Activated CD4-positive, alpha-beta T cell treated with anti-CD3 and anti-CD28 coated beads, Interleukin-2, amount 50 U/mL, for 16 hours (primary cell): ENCODE measurements at places on chromosomes 5 and 9.

GRCh38 chr5:122639864-122640263, 135.0 kb upstream of the SNX2 start:
- DNase-seq, result no peak

DNA sequence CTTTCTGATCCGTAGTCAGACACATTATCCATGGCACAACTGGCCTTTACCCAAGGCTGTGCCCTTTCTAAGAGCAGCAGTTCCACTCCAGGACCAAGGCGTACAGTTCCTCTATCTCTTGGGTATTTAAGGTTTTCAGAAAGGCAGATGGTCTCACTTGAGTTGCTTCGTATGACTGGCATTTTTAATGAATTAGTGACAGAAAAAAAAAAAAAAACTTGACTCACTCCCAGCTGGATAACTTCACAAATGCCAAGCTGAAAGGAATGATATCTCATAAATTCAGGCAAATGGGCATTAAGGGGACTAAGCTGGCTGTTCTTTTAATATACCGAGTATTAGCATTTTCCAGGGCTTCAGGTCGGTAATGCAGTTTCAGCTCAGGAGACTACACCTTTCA, 60.7 kb downstream of the SLC24A2 start:
- no peak for DNase-seq

DNA sequence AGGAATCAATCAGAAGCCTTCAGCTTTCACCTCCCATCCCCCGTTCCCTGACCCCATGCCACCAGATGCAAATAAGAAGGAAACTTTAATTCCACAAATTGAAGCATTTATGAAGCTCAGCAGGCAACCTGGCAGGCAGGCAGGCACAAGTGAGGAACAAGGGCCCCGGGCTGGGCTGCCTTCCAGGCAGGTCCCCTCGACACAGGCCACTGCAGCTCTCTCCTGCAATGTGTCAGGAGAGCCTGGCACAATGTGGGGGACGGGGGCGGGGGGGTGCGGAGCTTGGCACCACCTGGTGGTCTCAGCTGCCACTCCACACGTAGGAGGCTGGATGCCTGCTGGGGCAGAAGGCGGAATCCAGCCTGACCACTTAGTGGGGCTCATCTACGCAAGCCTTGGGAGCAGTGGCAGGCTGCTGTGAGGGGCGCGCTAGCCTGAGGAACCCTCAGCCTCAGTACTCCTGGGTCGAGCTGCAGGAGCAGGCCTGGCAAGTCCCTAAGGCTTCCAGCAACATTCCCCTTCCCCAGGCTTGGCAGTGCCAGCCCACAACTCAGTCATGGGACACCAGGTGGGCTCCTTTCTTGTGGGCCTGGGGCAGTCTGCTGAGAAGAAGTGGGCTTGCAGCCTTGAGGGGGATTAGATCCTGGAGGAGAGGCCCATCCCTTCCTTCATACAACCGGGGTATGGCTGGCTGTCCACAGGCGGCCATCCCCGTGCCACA, 50.2 kb upstream of the KCNMB1 start:
- no peak for DNase-seq

GRCh38 chr5:31496301-31496700, 35.6 kb downstream of the DROSHA start:
- no peak for DNase-seq

DNA sequence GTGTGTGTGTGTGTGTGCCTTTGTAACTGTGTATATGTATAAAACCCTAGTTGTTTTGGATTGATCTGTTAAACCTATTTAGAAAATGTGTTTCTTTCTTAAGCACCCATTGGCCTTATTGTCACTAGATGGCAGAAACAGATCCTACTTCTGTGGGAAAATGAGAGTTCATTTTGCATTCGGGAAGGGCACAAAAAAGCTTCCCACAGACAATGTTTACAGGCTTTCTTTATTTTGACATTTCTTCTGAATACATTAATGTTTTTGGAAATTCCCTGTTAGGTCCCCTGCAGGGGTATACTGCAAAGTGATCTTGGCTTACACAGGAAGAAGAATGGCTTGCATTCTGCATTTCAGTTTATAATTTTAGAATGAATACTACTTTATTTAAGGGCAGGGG, 481.8 kb upstream of the ARRDC3 start:
- no peak for DNase-seq

GRCh38 chr9:120528829-120529228, 51.1 kb downstream of the CDK5RAP2 start:
- DNase-seq, result no peak

DNA sequence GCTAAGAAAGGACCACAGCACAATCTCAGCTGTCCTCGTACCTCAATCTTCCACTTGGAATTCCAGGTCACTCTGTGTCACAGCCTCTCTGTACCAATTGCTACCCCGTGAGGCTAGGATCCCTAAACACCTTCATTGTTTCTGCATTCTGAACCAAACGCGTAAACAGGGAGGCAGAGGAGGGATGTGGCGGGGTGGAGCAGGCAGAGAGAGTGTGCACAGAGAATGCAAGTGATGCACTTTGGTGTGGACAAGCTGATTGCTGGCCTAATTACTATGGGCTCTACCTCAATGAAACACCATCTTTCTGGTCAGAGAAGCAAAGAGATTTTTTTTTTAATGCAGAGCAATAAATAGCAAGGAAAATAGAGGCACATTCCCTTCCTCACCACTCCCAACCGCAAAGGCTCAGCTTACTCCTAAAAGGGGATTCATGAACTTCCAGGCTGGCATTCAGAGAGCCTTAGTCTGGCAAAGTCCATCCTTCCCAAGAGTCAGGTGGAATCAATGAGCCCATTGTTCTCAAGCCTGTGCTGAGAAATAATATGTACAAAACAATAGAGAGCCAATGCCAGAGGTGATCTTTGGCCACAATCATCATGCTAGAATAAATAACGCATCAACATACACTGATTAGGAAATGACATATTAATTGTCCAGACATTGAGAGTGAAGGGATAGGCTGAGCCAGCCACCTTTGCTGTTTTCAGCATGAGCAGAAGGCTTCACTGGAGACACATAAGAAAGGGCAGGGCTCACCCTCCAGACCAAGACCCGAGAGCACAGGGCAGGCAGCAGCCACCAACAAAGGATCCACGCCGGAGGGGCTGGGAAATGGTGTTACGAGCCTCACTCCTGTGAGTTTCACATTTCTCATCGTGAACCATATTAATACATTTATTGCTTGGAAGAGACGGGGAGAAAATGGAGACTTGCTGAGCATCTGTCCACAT, 278.8 kb downstream of the ENC1 start:
- DNase-seq, result no peak

DNA sequence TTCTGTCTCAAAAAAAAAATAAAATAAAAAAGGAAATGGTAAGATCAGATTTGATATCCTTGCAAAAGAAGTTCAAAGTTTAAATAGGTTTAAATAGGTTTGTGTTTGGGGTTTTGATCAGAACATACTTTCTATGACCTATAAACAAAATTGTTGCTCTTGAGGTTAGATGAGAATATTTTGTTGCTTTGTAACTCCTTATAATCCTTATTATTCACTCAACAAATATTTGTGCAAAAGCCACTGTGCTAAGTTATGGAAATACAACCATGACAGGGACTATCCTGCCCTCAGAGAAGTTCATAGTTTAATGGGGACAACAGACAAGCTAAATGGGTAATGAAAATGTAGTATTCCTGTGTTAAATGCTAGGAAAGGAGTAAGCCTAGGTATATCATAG, 71.5 kb downstream of the INVS start:
- DNase-seq, result no peak

DNA sequence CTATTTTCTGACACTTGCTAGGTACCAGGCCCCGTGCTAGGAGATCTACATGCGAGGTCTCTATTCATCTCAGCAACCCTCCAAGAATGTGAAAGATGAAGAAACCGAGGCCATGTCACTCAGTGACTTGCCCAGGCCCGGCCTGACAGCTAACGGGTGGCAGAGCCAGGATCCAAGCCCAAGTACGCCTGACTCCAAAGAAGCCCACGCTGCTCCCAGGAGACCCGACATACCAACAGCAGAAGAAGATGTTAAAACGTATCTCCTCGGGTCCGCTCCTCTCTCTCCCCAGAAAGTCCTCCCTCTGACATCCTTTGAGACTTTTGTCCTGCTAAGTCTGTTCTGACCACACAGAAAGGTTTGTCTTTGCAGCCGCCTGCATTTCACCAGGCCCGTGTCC, 65.2 kb downstream of the CRB2 start:
- no peak for DNase-seq

- DNase-seq, result no peak
Measured at GRCh38 chr5:118371973-118372831, 616.1 kb downstream of the DTWD2 start.

DNA sequence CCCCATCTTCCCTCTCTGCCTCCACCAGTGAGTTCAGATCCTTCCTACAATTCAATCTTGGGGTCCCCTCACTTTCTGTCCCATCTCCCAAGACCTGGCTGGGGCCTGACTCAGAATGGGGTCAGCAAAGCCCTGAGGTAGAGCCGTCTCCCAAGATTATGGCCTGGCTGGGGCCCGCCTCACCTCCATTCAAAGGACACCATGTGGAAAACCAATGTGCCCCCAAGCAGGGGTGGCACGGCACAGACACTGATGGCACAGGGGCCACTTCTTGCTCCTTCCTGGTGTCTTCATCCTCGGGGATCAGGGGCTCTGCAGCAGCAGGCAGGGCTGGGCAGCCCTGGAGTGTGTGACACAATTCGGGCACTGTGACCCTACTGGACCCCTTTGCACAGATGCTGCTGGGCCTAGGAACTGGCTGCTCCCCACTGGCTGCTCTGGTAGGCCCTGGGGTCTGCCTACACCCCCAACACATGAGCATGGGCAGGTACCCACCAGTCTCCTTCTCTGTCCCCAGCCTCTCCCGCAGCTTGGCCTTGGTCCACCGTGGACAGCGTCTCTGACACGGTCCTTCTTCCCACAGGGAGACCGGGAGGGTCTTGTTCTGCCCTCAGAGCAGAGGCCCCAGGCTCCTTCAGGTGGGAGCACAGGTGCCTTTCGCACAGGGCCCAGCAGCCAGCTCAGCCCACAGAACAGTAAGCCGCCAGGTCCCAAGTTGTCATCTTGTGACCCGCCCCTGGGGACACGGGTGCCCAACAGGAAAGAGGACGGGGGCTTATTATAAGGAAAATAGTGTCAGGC, 89.5 kb downstream of the ADAMTS2 start:
- no peak for DNase-seq

DNA sequence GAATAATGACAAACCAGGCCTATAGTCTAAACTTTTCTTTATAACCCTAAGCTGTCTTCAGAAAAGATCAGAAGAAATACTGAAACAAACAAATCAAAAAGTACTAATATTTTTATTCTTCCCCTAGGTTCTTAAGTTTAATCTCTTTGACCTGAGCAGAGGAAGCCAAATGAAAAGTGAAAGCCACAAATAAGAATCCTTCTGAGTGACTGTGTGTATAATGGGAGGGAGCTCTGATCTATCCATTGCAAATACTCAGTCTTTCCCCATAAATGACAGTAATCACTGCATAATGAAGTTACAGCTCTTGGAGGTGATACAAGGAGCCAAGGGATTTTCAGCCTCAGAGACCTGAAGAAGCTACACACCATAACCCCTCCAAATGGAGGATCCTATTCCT, 126.9 kb upstream of the ATP10B start:
- no peak for DNase-seq

GRCh38 chr9:40907657-40908624, 220.5 kb downstream of the FOXD4L6 start:
- no peak for DNase-seq

- no peak for DNase-seq
Measured at GRCh38 chr5:11110128-11110527, 349.1 kb upstream of the DAP start.

- peak; percentile 30 for DNase-seq
Measured at GRCh38 chr9:71748280-71748743, 20.0 kb downstream of the CEMIP2 start.
